SK-N-SH treated with all-trans-retinoic acid at 6 μM for 48 hours (cell line): ENCODE measurements at places on chromosomes 5 and 9.

DNA sequence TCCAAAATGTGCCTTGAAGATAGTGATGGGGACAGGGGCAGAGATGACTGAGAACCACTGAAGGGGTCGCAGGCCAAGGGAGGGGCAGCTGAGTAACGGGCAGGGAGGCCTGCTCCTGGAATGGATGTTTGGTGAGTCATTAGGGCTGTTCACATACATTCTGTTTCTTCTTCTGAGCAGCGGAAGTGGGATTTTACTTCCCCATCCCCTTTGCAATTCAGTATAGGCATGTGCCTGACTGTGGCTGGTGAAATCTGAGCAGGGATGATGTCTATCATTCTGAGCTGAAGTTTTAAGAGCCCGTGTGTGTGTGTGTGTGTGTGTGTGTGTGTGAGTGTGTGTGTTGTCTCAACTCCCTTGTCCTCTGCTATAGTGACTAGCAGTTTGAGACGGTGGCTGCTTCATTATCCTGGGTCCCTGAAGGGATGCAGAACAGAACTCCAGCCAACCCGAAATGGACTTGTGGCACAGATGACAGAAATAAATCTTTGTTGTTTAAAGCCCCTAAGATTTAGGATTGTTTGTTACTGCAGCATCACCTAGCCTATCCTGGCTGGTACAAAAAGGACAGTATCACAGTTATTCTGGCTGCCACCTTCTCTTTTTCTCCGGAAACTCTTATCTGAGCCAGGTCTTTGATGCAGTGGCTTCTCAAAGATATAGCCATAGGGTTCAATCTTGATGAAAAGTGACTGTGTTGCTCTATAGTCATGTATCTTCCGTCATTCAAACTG, 29.2 kb upstream of the TGFBI start:
- peak; percentile 46 for ATAC-seq

GRCh38 chr9:138043411-138044345, 166.1 kb downstream of the CACNA1B start:
- no peak for ATAC-seq

DNA sequence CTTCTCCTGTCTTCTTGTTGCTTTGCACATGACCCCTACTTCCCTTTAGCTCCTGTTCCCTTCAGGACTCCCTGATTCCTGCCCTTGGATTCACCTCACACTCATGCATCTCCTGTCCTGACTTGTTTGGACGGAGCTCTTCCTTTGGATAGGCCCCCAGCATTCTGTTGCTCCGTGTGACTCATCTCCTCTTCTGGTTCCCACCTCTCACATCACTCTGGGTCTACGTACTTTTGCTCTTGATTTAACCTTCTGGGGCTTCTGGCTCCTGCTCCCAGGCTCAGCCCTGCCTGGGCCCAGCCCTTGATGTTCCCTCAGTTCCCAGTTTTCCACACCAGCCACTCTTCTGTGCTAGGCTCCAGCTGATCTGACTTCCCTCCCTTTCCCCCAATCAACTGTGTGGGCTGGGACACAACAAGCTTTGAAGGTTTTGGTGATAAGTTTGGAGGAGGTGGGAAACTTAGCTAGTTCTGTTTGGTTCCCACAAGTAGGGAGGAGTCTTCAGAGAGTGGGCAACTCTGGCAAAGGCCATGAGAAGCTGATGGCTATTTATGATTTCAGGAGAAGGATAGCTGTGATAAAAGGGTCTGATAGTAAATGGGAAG, 331.5 kb downstream of the ARHGEF28 start:
- no peak for ATAC-seq

- ATAC-seq: no peak
These were observed 66.8 kb upstream of the ABL1 start for GRCh38 chr9:130768265-130768664.

- ATAC-seq: no peak; the same call in 2 of the 3 replicates
These were observed 173.7 kb upstream of the ANKRD55 start for GRCh38 chr5:56406838-56407237.

DNA sequence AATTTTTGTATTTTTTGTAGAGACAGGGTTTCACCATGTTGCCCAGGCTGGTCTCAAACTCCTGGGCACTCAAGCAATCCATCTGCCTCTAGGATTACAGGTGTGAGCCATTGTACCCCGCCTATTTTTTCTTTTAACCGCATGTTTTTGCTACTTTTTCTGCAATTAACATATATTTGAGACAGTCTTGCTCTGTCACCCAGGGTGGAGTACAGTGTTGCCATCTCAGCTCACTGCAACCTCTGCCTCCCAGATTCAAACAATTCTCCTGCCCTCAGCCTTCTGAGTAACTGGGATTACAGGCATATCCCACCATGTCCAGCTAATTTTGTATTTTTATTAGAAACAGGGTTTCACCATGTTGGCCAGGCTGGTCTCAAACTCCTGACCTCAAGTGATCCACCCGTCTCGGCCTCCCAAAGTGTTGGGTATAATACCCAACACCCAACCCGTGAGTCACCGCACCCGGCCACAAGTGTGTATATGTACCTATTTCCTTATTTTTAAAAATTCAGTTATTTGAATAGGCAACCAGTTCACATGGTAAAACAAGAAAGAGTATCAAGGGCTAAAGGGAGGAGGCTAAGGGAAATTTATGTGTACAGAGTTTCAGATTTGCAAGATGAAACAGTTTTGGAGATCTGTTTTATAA, 13.3 kb downstream of the PHAX start:
- ATAC-seq: no peak
